ENCODE measurements at places on chromosomes 12 and 14.

- no peak for DNase-seq
Observed at GRCh38 chr14:38930022-38930421, 173.0 kb downstream of the SEC23A start.

- DNase-seq, result peak; percentile 8
Observed at GRCh38 chr12:43551279-43551970, 578 bp downstream of the ADAMTS20 start.

DNA sequence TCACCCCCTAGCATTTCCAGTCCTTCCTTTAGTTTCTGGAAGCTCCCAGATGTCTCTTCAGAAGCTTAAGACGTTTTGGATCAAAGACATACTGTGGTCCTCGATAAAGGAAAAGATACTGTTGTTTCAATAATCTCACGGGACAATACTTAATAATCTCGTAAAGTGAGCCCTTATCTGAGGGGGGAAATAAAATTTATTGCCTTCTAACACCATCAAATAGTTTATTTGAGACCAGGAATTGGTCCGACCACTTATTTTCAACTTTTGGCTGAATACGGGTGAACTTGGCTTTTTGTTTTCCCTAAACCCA lies 640 bp upstream of the G2E3 start:
- DNase-seq, result no peak

DNA sequence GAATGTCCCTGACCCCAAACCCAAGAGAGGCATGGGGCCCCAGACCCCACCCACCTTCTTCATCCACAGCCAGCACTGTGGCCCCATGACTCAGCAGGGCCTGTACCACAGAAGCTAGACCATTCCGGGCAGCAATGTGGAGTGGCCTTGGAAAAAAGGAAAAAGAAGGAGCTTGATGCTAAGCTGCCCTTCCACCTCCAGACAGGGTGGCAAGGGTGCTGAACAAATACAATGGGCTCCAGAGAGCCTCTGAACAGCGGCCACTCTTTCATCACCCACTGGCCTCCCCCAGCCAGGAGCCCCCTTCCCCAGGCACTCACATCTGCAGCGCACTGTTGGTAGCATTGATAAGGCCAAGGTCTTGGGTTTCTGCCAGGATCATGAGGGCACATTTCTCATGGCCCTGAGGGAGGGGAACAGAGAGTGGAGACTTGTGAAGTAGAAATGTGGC lies 13.9 kb downstream of the SLC39A5 start:
- no peak for DNase-seq

DNA sequence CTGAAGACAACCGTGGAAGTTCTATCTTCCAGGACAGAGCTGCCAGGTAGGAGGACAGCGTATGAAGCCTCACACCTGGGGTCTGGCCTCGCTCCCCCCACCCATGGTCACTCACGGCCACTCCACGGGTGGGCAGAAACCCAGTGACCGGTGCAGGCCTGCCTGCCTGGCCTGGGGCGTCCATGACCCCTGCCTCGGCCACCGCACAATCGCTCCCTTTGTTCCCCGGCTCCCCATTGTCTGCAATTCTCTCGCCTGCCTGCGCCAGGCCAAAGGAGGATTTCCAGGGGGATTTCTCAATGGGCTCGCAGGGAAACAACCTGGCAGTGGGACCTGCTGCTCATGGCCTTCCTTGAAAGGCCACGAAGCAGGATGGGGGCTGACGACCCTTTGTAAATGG lies 22.6 kb downstream of the CCDC85C start:
- no peak for DNase-seq
